Renal pelvis (tissue), 12 donors: ENCODE measurements at places on chromosomes 1 and 21. TPM values are rescaled to one million over a fixed set of nuclear protein-coding genes. Genes with fewer than 3 reads are reported as not detected.

The P3H1 gene
- polyA plus RNA-seq: 68.8 TPM

The SLAMF8 gene
- 1.4 TPM for polyA plus RNA-seq

The EPHB2 gene
- polyA plus RNA-seq: 16.6 TPM

The TIE1 gene
- polyA plus RNA-seq: 53.6 TPM

The RPS6KC1 gene
- 20.9 TPM for polyA plus RNA-seq

The USH2A gene
- 0.07 TPM for polyA plus RNA-seq

The FMO2 gene
- 0.90 TPM for polyA plus RNA-seq

The RNF186 gene
- 0.27 TPM for polyA plus RNA-seq

The PCBP3 gene
- polyA plus RNA-seq: 1.9 TPM

The PAQR6 gene
- polyA plus RNA-seq: 5.0 TPM

The SLC30A2 gene
- 5.5 TPM for polyA plus RNA-seq

The AMY1A gene
- polyA plus RNA-seq: not detected

The GLIS1 gene
- polyA plus RNA-seq: 3.9 TPM

The PLA2G2D gene
- 0.04 TPM for polyA plus RNA-seq

The KCNK2 gene
- polyA plus RNA-seq: 2.6 TPM

The USP48 gene
- polyA plus RNA-seq: 80.3 TPM

The RASSF5 gene
- polyA plus RNA-seq: 4.4 TPM

The KIF17 gene
- 3.9 TPM for polyA plus RNA-seq

The TBX15 gene
- polyA plus RNA-seq: 0.36 TPM

The PLA2G2A gene
- 0.23 TPM for polyA plus RNA-seq

- DNase-seq: no peak
These were observed 127.2 kb downstream of the NPHP4 start for GRCh38 chr1:5865056-5865455.

- no peak for DNase-seq
These were observed 434.8 kb downstream of the CAMTA1 start for GRCh38 chr1:7220007-7220406.

GRCh38 chr1:32991386-32991785 lies 26.8 kb upstream of the RNF19B start:
- DNase-seq: no peak

GRCh38 chr1:151541752-151542151 lies 1.6 kb downstream of the TUFT1 start:
- DNase-seq: no peak

DNA sequence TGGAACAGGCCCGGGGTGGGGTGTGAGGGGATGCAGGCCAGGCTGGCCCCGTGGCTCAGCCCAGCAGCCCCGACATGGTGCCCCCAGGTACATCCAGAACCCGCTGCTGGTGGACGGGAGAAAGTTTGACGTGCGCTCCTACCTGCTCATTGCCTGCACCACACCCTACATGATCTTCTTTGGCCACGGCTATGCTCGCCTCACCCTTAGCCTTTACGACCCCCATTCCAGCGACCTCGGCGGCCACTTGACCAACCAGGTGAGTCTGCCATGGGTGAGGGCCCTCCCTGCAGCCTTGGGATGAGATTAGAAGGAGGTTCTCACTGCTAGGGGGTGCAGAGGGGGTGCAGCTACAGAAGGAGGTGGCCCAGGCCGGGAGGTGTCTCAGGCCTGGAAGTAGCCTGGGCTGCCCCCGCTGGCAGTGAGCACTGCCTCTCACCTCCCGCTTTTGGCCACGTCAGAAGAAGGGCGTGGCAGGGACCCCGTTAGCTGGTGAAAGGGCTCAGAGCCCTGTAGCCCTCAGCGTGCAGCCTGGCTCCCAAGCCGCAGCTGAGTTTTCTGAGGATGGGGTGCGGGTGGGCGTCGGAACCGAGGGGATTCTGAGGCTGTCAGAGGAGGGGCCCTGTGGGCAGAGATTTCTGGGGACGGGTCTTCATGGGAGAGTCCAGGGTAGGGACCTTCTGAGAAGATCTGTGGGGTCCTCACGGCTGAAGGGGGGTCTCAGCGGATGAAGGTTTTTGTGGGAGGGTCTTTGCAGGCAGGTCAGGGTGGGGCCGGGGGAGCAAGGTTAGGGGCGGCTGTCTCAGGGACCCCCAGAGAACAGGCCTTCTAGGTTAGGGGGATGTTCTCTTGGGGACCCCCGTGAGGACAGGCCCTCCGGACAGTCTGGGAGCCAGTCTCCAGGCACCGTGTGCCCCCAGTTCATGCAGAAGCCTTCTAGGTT lies 10.4 kb downstream of the TTLL10 start:
- no peak for DNase-seq

GRCh38 chr1:200128944-200129879 lies 101.7 kb downstream of the NR5A2 start:
- DNase-seq: no peak

DNA sequence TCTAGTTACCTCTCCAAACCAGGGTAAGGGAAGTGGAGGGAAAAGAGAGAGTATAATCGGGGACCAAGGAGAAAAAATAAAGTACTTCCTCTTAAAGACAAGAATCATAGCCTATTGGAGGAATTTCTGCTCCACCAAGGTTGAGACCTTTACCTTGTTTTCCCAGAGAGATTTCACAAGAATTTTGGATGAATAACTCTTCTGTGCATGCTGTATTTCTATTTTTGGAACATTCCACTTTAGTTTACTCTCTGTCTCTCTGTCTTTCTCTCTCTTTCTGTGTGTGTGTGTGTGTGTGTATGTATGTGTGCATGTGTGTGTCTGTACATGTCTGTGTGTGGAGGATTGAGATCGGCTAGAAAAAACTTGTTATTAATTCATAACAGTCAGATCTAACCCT lies 318.4 kb upstream of the RGS18 start:
- DNase-seq: no peak

GRCh38 chr21:35163411-35163810 lies 114.3 kb upstream of the RUNX1 start:
- no peak for DNase-seq

DNA sequence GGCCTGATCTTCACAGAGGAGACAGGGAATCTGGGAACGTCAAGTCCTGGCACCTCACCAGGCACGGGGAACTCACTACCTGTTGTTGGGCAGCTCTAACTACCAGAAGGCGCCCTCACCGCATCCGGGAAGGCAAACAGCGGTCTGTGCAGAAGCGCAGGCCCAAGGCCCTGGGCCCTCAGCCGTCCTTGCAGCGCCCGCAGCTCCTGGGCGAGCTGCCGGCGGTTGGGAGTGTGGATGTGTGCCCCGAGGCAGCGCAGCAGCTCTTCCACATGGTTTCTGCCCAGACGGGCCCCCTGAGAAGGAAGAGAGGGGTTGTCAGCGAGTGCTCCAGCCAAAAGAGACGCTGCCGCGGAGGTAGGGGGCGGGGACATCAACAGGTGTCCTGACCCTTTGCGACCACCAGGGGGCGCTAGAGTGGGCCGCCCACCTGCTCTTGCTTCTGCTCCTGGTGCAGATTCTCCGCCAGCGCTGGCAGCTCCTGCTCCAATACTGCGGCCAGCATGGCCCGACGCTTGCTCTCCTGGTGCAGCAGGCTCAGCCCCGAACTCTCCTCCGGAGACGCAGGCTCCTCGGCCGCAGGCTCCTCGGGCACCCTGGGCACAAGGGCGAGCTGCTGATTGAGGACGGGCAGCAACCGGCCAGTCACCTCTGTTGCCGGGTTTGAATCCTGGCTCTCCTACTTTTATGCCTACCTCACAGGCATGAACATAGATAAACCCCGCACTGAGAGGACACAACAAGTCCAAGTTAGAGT lies 9.3 kb downstream of the MAP3K6 start:
- no peak for DNase-seq

DNA sequence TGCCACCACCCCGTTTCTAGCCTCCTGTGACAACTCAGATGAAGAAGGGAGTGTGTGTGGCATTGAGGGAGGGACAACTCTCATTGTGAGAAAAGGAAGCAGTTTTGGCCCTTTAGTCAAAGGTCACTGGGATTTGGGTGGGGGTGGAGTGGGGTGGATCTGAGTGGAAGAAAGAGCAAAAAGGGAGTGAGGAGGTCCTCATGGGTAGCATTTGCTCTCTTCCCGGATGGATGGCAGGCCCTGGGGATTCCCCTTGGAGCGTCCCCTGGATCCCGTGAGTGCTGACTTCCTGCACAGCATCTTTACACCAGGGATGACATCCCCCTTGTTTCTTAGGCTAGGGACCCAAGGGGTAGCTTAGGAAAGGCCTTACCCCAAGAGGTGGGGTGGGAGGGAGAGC lies 460 bp downstream of the SERPINC1 start:
- DNase-seq: no peak

DNA sequence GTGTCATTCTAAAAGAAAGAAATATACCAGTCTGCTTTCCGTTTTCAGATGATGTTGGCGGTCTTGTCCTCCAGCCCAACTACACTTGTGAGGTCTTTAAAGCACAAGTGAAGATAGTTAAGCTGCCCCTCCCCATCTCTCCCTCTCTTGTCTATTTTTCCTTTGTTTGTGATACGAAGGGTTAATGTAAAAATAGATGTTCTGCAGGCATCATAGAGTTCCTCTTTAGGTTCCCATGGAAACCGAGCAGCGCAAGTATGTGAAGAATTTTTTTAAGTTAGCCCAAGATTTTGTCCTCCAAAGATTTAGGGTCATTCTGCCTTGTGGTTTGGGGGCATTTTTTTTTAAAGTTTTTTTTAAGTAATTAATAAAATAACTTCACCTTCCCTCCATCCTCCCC lies 232.4 kb upstream of the AJAP1 start:
- peak; percentile 53 for DNase-seq

DNA sequence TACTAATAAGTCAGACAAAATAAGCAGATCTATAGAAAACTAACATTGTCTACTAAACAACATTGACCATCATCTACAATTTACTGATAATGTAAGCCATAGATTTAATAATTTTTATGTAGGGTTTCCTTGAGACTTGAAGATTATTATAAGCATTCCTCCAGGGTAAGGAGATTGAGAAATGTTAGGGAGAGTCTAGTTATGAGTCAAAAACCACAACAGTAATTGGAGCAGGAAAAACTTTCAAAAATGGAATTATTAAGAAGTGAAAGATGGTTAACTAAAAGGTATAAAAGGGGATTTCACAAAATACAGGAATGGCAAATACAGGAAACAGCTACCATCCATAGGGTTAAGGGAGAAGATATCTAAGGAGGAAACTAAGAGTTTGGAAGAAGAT lies 12.4 kb upstream of the UHMK1 start:
- no peak for DNase-seq

GRCh38 chr1:45864167-45865106 lies 61.0 kb downstream of the MAST2 start:
- DNase-seq: no peak

GRCh38 chr1:27144920-27145661 lies 9.8 kb downstream of the SLC9A1 start:
- no peak for DNase-seq

GRCh38 chr1:111990878-111991718 lies 1.6 kb upstream of the KCND3 start:
- DNase-seq: peak; percentile 65
